NCI-H2171 (cell line): ENCODE measurements at places on chromosomes 7 and 10.

DNA sequence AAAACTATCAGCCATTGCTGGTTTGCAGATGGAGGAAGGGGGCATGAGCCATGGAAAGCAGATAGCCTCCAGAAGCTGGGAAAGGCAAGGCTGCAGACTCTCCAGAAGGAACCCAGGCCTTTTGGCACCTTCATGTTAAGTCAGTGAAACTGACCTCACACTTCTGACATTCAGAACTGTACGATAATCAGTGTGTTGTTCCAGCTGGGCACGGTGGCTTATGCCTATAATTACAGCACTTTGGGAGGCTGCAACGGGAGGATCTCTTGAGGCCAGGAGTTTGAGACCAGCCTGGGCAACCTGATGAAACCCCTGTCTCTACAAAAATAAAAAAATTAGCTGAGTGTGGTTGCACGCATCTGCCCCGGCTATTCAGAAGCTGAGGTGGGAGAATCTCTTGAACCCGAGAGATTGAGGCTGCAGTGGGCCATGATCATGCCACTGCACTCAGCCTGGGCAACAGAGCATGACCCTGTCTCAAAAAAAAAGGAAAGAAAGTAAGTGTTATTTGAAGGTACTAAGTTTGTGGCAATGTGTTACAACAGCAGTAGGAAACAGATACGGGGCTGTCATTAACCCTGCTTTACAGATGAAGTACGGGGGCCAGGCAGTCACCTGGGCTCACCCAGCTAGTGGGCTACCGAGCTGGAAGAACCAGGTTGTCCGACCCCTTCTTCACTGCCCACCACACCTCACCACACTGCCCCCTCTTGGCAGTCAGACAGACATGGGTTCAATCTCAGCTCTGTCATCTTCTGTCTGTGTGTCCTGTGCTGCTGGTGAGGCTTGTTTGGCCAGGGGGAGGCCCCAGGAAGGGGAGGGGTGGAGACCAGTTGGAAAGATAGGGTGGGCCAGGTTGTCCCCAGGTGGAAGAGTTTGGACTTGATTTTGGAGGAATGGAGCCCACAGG is 18.3 kb downstream of the CHST3 start:
- no peak for DNase-seq

DNA sequence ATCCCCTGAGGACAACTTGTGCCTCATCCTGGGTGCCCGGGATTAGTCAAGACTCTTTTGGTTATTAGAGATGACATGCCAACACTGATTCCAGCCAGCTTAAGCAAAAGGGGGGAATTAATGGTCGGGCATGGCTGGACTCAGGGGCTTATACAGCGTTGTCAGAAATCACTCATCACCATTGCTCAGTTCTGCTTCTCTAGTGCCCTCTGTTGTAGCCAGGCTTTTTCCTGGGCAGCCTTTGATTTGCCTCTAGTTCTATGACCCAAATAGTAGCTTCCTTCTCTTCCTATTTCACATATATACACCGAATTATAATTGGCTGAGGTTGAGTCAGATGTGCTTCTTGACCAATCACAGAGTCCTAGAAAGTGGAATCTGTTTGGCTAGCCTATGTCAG is 192.0 kb upstream of the HABP2 start:
- DNase-seq = no peak

GRCh38 chr7:69799048-69799697 is 200.9 kb downstream of the AUTS2 start:
- DNase-seq = no peak

- DNase-seq = no peak
Measured at GRCh38 chr7:100122568-100122967, 3.1 kb downstream of the CNPY4 start.

DNA sequence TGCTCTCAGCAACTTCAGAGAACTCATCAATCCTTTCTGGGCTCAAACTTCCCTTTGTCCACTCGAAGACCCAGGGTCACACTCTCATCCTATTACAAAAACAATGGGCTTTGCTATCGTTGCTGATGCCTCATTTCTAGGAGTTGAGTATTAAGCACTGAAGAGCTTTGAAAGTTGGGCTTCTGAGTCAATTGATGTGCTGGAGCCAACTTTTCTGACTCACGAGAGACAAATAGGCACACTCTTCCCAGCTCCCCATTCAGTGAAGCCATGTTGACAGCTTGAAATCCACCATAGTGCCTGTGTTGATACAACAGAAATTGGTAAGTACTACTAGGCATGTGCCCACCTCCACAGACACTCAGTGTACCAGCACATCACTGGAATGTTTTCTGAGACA is 97.5 kb upstream of the PRSS58 start:
- no peak for DNase-seq
